ENCODE measurements at places on chromosomes 3 and 15. TPM values are rescaled to one million over a fixed set of nuclear protein-coding genes. Genes with fewer than 3 reads are reported as not detected.
A peak's percentile ranks its signal among the peaks of the same experiment; 100 is the strongest.

Gene TGM5
- total RNA-seq, result 0.15 TPM

Gene AGTR1
- total RNA-seq, result 35.2 TPM

Gene NGRN
- total RNA-seq, result 110 TPM

Gene INKA1
- 1.8 TPM for total RNA-seq

Gene KNG1
- total RNA-seq, result not detected

Gene GOLGA6L7
- not detected for total RNA-seq

Gene USP19
- total RNA-seq, result 49.3 TPM

Gene RBPMS2
- total RNA-seq, result 85.0 TPM

Gene IP6K2
- total RNA-seq, result 39.6 TPM

- DNase-seq, result no peak
These were observed 265.4 kb upstream of the LMCD1 start for GRCh38 chr3:8236264-8236663.

DNA sequence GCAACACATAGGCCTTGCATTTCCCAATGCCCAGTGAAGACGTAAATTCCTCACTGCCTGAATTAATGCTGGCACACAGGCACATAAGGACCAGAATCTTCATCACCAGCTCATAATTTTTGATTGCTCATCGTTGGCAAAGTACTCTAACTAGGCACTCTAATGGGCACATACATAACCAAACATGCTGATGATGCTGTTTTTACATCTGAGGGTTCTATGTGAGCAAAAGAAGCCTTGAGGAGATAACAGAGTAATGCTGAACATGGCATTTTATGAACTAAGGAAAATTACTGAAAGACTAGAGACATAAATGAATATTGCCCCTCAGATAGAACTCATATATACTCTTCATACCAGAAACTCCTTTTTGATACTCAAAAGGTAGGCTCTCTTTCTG is 387.4 kb downstream of the EPHA6 start:
- DNase-seq, result no peak

GRCh38 chr3:110623571-110623970 is 448.0 kb upstream of the NECTIN3 start:
- no peak for DNase-seq

- no peak for DNase-seq
These were observed 187.0 kb upstream of the ATP10A start for GRCh38 chr15:26049900-26050657.

- DNase-seq, result no peak
These were observed 235.3 kb downstream of the C3orf38 start for GRCh38 chr3:88385090-88385489.

- DNase-seq, result peak; percentile 46
These were observed 5.4 kb downstream of the CLN6 start for GRCh38 chr15:68224108-68224507.

DNA sequence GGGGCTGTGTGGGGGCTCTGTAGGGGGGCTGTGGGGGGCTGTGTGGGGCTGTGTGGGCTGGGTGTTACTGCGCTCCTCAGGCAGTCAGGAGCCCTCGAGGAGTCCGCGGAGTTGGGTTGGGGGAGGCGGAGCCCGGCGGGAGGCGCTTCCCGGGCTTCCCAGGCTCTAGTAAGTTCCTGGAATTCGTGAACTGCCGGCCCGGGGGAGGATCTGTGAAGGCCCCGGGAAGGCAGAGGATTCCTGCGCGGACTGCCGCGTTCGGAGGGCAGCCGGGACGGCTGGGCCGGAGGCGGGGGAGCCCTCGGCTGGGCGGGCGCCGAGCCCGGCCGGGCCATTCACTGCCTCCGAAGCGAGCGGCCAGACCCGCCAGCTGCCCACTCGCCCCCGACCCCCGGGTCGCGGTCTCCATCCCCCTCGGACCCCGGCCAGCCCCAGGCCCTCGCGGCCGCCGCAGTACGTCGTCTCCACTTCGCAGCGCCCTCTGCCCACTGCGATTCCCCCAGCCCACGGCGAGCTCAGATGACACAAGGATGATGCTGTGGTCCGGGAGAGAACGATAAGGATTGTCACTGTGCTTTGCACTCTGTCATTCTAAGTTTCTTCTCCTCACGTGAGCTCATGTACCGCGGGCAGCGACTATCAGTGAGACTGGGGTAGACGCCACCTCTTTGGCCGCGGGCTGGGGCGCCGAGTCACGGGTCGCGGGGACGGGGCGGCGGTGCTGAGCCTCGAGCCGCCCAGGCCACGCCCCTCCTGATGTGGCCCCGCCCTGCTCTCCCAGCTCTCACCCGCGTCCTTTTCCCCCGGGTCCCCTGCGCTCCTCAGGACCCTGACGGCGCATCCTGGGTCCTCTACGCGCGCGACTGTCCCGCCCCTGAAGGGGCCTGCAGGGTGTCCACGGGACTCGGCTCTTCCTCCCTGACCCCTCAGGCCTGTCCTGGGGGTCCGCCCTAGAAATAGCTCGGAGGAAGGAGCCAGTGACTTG is 65.3 kb downstream of the KLF13 start:
- DNase-seq, result peak; percentile 94

DNA sequence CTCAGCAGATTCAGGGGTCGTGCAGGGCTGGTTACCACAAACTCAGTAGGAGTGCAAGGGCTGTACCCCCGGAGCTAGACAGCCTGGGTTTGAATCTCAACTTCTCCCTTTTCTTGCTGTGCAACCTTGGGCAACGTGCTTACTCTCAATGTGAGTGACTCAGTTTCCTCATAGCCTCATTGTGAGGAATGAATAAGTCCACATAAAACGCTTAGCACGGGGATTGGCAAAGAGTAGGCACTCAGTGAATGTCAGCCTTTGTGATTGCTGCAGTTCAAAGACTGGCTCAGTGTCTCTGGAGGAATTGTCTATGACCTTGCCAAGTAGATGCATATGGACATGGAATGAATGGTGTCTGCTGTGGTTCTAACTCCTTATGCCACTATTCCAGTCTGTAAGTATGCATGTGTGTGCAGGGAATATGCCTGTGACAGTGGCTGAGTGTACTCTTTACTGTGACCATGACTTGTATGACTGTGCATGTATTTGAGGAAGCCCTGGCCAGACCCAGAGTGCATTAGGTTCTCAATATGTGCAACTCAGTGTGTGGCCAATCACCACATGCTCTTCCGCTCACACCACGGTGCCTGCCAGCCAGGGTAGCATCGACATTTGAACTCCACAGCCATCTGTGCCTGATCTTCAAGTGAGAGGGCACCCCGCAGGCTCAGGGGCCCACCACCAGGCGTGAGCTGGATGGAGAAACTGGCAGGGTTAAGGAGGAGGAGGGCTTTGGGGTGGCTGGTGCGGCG is 900 bp upstream of the HYAL3 start:
- DNase-seq, result no peak

DNA sequence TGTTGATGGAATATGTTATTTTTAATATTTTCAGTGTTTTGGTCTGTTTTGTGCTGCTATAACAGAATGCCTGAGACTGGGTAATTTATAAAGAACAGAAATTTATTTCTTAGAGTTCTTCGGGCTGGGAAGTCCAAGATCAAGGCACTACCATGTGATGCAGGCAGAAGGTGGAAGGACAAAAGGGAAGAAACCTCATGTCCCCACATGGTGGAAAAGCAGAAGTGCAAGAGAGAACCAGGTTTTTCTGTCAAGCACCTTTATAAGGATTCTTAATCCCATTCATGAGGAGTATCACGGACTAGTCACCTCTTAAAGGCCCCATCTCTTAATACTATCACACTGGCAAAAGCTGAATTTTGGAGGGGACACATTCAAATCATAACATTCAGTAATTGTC is 57.9 kb upstream of the EPHB3 start:
- DNase-seq, result no peak

- DNase-seq, result no peak
These were observed 89.2 kb downstream of the FBN1 start for GRCh38 chr15:48556159-48556897.

GRCh38 chr15:63892794-63893441 is 59.2 kb upstream of the HERC1 start:
- DNase-seq, result no peak

Measured in right atrium auricular region (tissue), 2 donors.